ENCODE measurements at places on chromosomes 11 and 22. TPM values are rescaled to one million over a fixed set of nuclear protein-coding genes. Genes with fewer than 3 reads are reported as not detected.
A peak's percentile ranks its signal among the peaks of the same experiment; 100 is the strongest.

NELL1 gene
- 0.31 TPM for total RNA-seq

MUC5AC gene
- total RNA-seq: 0.03 TPM

DNA sequence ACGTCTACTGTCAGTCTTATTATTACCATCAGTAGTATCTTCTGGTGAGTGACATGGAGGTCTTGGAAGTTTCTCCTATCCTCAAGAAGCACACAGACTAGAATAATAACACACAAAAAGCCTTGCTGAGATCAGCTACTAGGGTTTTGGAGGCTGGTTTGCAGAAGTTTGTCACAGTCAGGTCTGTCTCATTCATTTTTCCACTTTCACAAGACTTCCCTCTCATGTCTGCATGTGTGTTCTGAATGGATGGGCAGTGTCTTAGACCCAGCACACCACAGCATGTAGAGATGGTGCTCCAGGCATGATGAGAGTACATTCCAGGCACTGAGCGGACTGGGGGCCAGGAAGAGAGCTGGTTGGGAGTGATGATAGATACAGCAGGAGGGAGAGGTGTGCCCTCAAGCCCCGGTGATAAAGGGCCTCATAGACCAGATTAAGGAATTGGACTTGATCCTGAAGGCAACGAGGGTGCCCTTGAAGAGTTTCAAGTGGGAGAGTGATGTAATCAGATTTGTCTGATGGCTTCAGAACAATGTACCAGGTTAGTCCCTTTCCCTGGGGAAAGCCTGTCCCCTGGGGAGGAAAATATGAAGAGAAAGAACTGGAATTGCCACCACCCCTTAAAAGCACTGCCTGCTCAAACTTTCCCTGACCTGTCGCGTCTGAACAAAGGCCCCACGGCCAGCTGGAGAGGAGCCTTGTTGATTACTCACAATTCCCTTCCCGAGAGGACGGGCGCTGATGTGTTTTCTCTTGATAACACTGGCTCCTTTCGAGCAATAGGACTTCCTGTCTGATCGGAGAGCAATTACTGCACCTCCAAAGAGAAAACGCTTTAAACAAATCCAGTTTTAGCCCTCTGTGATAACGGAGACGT is 45.1 kb upstream of the LMO2 start:
- H3K27ac ChIP-seq: peak overlapping the region; percentile 70
- H3K4me3 ChIP-seq: no peak overlapping the region
- no peaks in the 10 kb centered on the region for H3K27me3 ChIP-seq
- peak; percentile 83 for DNase-seq
- H3K4me1 ChIP-seq: peaks cover 28% of the 10 kb centered on the region
- no peaks in the 10 kb centered on the region for H3K36me3 ChIP-seq

GRCh38 chr11:99015634-99016454 is 4.9 kb upstream of the CNTN5 start:
- no peak overlapping the region for H3K4me3 ChIP-seq
- no peaks in the 10 kb centered on the region for H3K36me3 ChIP-seq
- DNase-seq: peak; percentile 64
- no peaks in the 10 kb centered on the region for H3K27me3 ChIP-seq
- H3K27ac ChIP-seq: no peak overlapping the region

DNA sequence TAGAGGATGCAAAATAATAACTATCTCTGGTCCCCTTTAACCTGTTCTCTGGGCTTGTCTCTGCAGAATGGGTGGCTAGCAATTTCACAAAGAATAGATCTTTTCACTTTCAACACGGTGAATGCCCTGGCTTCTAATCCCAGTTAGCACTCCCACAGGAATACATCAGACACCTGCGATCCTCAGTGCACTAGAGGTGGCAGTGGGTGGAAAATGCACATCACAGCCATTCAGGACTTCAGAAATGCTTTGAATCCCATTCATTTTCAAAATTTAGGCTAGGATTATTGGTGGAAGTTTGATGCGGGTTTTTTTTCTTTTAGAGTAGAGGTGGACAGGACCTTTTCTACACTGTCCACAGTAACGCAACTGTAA is 55.1 kb downstream of the OPCML start:
- H3K4me3 ChIP-seq: no peak overlapping the region
- H3K4me1 ChIP-seq: no peaks in the 10 kb centered on the region
- H3K27me3 ChIP-seq: no peaks in the 10 kb centered on the region

FAM227A gene
- 3.4 TPM for total RNA-seq

- H3K4me3 ChIP-seq: no peak overlapping the region
- H3K27me3 ChIP-seq: no peaks in the 10 kb centered on the region
- peak overlapping the region; percentile 22 for H3K27ac ChIP-seq
- peaks cover 13% of the 10 kb centered on the region for H3K4me1 ChIP-seq
- DNase-seq: peak; percentile 86
Measured at GRCh38 chr22:44729391-44730021, 22.9 kb upstream of the ARHGAP8 start.

GRCh38 chr22:17429516-17429915 is 60.3 kb downstream of the CECR2 start:
- no peaks in the 10 kb centered on the region for H3K4me1 ChIP-seq
- H3K27ac ChIP-seq: no peak overlapping the region
- no peak for DNase-seq
- H3K27me3 ChIP-seq: no peaks in the 10 kb centered on the region

DNA sequence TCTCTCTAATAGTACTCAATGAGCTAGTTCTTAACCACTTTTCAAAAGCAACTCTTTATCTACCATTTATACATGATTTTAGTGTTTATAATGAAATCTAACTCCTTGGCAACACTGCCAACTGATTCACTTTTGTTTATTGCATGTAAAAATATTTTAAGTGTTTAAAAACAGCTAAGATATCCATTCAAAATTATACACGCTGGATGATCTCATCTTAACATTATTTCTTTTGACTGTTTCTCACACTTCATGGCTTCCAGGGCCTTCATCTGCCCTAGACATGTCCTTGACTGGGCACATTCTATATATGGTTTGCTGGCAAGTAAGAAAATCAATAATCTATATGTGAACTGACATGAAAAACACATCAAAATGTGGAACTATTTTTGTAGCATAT is 414.6 kb upstream of the LUZP2 start:
- H3K36me3 ChIP-seq: no peaks in the 10 kb centered on the region
- no peak for DNase-seq
- no peaks in the 10 kb centered on the region for H3K4me1 ChIP-seq
- H3K4me3 ChIP-seq: no peak overlapping the region

GRCh38 chr11:73478737-73479347 is 102.6 kb downstream of the RELT start:
- no peak overlapping the region for H3K27ac ChIP-seq
- H3K36me3 ChIP-seq: no peaks in the 10 kb centered on the region
- H3K4me3 ChIP-seq: no peak overlapping the region
- H3K27me3 ChIP-seq: no peaks in the 10 kb centered on the region

DNA sequence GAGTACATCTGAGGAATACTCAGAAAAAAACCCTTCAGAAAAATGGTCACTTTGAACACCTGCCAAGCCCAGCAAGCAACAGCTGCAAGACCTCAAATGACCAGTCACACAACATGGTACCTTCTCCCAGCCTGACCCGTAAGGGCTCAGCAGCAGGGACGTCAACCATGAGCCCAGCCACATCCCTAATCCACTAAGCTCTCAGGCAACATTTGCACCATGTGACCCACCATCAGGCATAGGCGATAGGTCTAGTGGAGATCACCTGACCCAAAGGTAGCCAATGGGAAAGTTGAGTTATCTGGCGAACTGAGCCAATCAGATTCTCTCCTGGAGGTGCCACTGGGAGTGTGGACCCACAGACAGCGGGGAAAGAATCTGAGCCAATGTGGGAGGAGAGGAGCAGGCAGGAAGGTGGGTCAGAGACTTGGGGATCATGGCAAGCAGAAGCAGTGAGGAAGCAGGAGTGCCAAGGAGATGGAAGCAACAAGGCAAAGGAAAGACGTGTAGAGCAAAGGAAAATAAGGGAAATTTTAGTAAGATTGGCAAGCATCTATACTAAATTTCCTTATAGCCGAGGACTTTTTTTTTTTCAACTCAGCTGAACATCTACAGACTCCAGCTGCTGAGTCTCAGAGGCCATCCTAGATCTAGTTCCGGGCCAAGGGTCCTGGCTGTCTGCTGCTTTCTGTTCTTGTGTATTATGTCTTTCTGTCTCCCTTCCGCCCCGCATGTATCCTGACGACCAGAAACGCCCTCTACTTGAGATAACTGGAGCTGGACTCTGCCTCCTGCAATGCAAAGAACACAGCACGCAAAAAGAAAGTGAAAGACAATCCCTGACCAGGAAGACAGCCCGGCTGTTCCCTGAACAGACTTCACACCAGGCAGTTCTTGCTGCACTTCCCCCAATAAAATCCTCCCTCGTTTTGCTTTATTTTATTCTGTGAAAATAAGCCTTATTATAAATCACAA is 11.0 kb upstream of the PLAAT2 start:
- peaks cover 3% of the 10 kb centered on the region for H3K4me1 ChIP-seq
- H3K36me3 ChIP-seq: no peaks in the 10 kb centered on the region
- H3K27ac ChIP-seq: peak overlapping the region; percentile 10
- DNase-seq: no peak

FOLR2 gene
- total RNA-seq: 31.9 TPM

GRCh38 chr11:126188332-126189108 is 22.9 kb downstream of the RPUSD4 start:
- peaks cover 12% of the 10 kb centered on the region for H3K36me3 ChIP-seq
- no peak for DNase-seq
- no peak overlapping the region for H3K4me3 ChIP-seq
- H3K4me1 ChIP-seq: no peaks in the 10 kb centered on the region

PPME1 gene
- total RNA-seq: 34.1 TPM

DNA sequence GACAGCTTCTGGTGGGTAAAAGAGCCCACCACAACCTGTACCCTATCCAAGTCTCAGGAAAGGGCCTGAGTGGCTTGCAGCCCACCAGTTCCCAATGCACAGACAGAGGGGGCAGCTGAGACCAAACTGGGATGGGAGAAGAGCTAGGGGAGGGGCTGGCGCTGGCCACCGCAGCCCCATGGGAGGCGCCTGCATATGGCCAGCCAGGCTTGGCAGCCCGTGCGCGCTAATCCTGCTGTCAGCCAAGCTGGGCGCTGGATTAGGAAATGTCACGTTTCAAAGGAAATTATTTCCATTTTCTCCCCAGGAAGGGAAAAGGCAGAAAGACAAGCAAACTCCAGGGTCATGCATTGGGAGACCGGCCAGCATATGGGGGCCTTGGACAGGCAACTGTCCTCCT is 236.8 kb downstream of the BUD13 start:
- H3K27me3 ChIP-seq: no peaks in the 10 kb centered on the region
- no peak overlapping the region for H3K4me3 ChIP-seq
- H3K27ac ChIP-seq: no peak overlapping the region

MS4A7 gene
- total RNA-seq: 47.6 TPM

PLEKHA7 gene
- total RNA-seq: 65.7 TPM
